CD4-positive, alpha-beta T cell treated with Interleukin-15 for 4 hours (primary cell): ENCODE measurements at places on chromosomes 5 and 9.

DNA sequence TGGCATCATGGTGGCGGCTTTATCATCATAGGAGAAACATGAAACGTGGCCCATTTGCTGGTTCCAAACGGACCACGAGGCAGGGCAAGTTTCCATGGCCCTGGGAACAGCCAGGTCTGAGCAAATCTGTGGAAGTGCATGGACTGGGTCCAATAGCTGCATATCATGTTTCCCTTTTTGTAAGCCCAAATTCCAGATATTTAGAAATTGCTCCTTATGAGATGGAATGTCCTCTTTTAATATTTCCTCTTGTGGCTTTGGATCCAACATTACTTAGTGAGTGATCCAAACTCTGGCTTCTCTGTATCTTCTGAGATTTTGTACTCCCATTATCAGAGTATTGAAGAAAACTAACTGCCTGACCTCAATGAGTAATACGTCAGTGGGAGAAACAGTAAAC, 79.8 kb upstream of the FBXL7 start:
- no peak for DNase-seq

GRCh38 chr9:115553060-115553773, 435.3 kb upstream of the TNC start:
- no peak for DNase-seq

GRCh38 chr5:159120446-159120845, 20.7 kb upstream of the EBF1 start:
- peak; percentile 41 for DNase-seq

DNA sequence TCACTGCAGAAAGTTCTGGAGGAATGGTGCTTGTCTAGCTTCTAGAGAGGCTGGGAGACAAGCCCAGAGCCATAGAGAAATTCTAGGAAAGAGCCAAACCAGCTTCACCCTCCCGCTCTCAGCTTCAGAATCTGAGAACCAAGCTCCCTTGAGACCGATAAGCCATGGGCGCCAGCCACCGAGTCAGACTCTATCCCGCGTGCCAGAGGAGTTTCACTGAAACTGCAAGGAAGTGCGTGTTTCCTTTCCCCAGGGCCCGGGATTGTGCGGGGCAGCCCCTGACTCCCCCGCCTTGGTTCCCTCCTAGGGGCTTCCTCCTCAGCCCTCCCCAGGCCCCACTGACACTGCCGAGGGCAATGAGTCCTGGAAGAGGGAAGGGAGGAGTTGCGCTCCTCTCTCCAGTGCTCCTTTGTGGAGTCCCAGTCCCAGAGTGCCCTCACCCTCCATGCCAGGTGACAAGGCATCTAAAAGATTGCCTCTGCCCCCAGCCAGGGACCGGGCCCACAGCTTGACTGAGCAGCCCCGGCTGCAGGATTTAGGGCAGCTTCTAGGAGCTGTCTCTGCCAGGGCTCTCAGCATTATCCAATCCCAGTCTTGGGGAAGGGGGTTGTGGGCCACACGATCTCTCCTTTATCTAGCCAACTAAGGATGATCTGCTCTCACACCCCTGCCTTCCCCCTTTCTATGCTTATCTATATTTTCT, 18.4 kb upstream of the TCF7 start:
- DNase-seq: no peak

- DNase-seq: no peak
Observed at GRCh38 chr9:14314424-14314928, 535 bp upstream of the NFIB start.

GRCh38 chr9:137407590-137408300, 15.2 kb downstream of the EXD3 start:
- DNase-seq: no peak

DNA sequence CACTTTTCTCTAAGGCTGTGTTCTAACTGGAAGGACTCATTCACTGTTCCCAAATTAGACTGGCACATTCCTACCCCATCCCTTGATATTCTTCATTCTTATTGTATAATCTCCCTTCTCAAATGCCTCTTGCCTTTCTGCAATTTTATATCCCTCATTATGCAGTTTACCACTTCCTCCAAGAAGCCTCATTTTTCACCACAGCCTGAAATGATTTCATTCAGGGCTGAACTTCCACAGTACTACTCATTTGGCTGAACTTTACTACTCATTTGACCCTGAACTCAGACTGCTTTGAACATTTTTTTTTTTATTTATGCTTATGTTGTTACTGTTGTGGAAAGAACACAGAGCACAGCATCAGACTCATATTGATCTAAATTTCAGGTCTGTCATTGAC, 32.7 kb downstream of the GRIA1 start:
- DNase-seq: no peak

- no peak for DNase-seq
Observed at GRCh38 chr9:107609547-107609946, 120.0 kb upstream of the KLF4 start.

DNA sequence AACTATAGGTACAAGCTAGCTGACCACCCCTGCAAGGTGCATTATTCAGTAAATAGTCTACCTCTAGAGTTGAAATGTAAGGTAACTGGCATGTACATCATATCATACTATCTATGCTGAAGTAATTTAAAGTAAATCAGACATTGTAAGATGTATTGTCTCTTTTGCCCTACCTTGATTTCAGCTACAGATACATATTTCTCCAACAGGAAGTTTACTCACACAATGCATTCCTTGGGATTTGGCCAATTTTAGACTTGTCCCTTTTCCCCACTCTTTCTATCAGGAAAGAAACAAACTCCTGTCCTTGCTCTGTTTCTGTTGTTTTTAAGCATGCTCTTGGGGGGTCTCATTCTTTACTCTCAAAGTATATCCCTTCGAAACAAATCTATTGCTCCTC, 58.5 kb upstream of the TSLP start:
- DNase-seq: no peak

- no peak for DNase-seq
Observed at GRCh38 chr9:126151686-126152134, 174.9 kb upstream of the MVB12B start.

- no peak for DNase-seq
Observed at GRCh38 chr5:113084402-113085083, 107.9 kb downstream of the DCP2 start.

GRCh38 chr5:136726506-136726905, 361.2 kb upstream of the TRPC7 start:
- no peak for DNase-seq

DNA sequence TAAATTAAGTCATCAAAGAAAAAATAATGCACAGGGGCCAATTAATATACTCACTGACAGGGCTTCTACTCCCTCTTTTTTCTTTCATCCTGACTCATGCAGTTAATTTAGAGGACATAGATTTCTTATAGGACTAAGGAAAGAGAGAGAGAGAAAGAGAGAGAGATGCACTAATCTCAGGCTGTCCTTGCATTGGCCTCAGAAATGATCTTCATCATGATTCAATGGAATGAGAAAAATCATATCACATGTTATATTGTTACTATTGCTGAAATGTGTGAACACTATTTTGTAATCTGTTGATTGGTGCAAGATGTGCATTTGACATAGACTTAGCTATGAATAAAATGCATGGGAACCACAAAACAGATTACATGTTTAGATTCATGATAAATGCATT, 608.3 kb upstream of the NUDT12 start:
- DNase-seq: no peak

DNA sequence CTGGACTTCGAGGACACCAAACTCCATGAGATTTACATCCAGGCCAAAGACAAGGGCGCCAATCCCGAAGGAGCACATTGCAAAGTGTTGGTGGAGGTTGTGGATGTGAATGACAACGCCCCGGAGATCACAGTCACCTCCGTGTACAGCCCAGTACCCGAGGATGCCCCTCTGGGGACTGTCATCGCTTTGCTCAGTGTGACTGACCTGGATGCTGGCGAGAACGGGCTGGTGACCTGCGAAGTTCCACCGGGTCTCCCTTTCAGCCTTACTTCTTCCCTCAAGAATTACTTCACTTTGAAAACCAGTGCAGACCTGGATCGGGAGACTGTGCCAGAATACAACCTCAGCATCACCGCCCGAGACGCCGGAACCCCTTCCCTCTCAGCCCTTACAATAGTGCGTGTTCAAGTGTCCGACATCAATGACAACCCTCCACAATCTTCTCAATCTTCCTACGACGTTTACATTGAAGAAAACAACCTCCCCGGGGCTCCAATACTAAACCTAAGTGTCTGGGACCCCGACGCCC, 1.3 kb downstream of the PCDHGC3 start:
- no peak for DNase-seq

DNA sequence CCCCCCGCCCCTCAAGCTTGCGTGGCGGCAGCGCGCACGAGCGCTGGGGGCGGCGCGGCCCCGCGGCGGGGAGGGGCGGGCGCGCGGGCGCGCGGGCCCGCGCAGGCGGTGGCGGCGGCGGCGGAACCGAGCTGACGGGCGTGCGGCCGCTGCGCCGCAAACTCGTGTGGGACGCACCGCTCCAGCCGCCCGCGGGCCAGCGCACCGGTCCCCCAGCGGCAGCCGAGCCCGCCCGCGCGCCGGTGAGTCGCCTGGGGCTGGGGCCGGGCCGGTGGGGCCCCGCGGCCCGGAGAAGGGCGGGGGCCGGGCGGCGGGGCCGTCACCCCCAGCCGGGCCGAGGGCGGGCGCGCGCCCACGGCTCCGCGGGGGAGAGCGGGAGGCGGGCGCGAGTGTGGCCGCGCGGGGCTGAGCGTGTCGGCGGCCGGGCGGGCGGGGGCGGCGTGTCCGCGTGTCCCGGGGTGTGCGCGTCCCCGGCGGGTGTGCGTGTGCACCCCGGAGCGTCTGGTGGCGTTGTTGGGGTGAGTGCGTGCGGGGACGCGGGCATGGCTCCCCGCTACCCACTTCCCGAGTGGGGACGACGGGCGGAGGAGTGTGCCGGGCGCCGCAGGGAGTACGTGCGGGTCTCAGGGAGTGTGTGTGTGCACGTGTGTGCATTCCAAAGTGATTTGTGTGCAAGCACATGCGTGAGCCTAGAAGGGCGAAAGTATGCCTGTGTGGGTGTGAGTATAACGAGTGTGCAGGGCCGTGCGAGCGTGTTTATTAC, at the start of gene NEK6:
Gene NEK6, plus strand, starts transcription at position 106 of the 763 bp plus-strand sequence. CDS start 44,016 bp downstream, outside the sequence.
- DNase-seq: peak; percentile 25

DNA sequence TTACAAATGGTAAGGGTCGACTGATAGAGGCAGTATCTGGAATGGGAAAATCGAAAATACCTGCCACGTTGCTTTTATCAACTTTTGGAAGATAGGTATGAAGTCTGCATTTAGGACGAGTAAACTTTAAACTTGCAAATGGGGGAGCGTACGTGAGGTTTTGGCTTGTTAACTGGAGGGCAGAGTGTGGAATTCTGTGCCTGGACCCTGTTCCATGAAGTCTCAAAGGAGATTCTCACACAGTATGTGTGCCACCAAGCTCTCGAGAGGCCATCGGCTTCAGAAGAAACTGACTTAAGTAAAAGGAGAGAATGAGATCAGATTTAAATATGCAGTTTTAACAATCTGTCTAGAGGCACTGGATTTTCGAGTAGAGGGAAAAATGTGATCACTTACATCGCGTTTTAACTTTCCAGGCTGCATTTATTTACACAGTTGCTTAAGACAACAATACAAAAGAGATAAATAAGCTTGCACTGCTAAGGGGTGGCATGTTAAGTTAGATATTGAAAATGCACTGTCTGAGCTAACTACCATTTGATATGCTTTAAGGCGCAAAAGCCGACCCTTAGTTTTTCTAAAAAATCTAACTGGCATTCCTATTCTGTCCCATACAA, 401.6 kb downstream of the EBF1 start:
- no peak for DNase-seq

DNA sequence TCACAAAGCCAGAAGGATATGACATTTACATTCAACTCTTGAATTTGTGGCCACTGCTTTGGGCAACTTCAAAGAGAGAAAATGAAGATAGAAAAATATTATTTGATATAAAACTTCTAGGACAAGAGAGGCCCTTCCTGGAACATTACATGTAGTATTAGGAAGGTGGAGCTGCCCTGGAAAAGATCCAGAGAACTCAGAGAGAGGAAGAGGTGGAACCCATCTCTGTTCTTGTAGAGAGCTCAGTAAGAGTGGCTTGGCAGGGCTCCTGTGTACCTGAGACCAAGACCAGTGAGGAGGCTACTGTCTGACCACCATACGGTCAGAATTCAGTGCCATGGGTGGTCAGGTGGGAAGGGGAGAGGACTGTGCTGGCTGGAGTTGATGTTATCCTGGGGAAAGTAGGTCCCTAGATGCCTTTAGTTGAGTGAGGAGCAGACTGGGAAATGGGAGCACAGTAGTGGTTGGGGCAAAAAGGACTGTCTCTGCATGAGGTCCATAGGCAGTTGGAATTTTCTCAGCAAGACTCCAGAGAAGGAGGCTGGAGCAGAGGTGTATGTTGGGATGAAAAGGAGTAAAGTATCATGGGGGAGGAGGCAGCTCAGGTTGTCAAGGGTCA, 7.6 kb downstream of the TGFBI start:
- no peak for DNase-seq

DNA sequence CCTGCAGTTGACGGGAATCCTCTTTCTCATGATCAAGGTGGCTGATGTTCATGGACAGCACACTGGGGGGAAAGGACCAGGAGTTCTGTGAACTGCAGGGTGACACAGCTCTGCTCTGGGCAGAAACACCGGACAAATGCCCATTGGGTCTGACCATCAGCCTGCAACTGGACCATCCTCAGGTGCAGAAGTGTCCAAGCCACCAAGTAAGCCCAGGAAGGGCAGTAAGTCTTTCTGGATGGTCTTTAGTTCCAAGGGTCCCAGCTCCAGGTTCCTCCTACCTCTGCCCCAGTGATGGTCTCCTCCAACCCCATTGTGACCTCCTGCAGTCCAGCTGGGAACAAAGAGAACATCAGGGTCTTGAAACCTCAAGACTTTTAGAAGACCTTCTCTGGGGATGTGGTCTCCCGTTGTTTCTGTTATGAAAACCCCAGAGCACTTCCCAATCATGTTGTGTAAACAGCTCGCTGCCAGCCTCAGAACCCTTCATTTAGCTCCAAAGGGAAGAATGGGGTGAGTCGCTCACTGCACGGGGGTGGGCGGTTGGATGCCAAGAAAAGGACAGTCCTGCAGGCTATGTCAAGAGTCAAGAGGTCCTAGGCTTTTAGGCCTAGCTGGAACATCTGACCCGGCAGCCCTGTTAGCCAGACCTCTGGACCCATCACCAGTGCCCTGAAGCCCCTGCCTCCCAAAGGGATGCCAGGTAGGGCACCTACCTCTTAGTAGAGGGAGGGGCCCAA, 41.8 kb upstream of the TCF7 start:
- no peak for DNase-seq

GRCh38 chr5:161288071-161288470, 258.5 kb downstream of the GABRB2 start:
- DNase-seq: no peak

GRCh38 chr9:69655065-69655464, 17.1 kb downstream of the APBA1 start:
- DNase-seq: no peak

GRCh38 chr9:78291240-78291925, 5.5 kb upstream of the PSAT1 start:
- DNase-seq: no peak

GRCh38 chr9:38682713-38683112, 37.2 kb downstream of the FAM240B start:
- no peak for DNase-seq

- no peak for DNase-seq
Observed at GRCh38 chr5:59416451-59416850, 477.1 kb downstream of the PDE4D start.

DNA sequence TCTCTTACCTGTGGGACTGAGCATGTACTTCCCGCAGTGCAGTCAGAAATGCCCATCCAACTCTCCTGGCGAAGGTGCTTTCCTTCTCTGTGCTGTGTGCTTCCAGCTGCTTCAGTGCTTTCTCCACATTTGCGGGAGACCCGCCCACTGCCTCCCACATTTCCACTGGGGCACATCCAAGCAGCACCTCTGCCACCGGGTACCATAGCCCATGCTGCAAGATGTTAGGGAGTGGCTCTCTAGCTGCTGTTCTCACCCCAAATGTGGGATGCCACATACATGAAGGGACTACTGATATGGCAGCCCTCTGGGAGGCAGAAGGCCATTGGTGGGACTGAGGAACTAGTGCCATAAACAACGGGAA, 8.8 kb downstream of the DMAC1 start:
- no peak for DNase-seq
